ENCODE measurements at places on chromosomes 3 and 15.
A peak's percentile ranks its signal among the peaks of the same experiment; 100 is the strongest.

DNA sequence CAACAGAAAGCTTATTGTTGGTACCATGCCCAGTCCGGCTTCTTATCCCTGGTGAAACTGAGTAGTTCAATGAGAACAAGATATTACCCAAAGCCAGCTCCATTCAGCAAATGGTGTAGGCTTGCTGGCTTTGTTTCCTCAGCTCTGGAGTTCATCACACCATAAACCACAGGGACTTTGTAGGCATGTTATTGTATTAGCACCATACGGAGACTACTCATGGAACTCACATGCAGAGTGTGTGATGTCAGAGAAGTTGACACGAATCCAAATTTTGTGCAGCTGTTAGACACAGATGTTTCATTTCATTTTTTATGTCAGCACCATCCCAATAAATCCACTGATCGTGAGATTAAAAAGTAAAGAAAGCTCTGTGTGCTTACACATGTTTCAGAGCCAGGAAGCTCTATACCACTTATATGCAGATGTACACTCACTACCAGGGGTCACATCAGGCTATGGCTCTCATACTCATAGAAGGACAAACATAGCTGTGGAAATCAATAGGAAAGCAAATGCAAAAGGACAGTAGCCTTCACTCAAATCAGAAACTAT, 63.4 kb upstream of the LEKR1 start:
- DNase-seq = no peak

DNA sequence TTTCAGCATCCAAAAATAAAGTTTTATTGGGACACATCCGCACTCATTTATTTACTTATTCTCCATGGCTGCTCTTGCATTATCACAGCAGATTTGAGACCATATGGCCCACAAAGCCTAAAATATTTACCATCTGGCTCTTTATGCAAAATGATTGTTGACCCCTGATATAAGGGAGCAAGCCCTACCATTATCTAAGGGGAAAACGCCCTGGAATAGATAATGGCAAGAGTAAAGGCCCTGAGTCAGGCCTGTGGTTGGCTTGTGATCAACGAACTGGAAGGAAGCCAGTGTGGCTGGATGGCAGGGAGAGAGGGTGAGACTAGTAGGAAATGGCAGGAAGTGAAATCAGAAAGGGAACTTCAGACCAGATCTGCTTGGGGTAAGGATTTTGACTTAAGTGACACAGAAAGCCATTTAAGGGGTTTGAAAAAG, 24.6 kb upstream of the DMXL2 start:
- peak; percentile 24 for DNase-seq

- DNase-seq = peak; percentile 49
Observed at GRCh38 chr15:57545995-57546394, 45.7 kb upstream of the MYZAP start.

GRCh38 chr3:174444391-174444790, 414.7 kb upstream of the NAALADL2 start:
- no peak for DNase-seq

- DNase-seq = no peak
Observed at GRCh38 chr3:9135930-9136525, 113.4 kb downstream of the SRGAP3 start.

- DNase-seq = no peak
Observed at GRCh38 chr3:125165189-125165947, 47.2 kb downstream of the SLC12A8 start.

DNA sequence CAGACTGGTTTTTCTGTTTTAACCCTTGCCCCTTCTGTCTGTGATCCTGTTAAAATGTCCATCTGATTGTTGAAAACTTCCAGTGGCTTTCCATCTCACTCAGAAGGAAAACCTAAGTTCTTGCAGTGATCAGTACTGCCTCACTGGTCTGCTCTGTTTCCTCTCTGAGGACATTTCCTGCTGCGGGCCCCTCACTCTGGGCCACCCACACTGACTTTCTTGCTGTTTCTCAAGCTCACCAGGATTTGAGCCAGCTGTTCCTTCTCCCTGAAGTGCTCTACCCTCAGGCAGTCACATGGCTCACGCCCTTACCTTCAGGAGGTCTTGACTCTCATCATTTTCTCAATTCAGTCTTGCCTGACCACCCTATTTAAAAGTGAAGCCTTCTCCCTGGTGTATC, 1.8 kb downstream of the GRK7 start:
- DNase-seq = no peak

- DNase-seq = no peak
Observed at GRCh38 chr3:17793542-17794195, 51.2 kb upstream of the TBC1D5 start.

GRCh38 chr3:122609798-122610559, 32.5 kb downstream of the PARP15 start:
- DNase-seq = no peak

DNA sequence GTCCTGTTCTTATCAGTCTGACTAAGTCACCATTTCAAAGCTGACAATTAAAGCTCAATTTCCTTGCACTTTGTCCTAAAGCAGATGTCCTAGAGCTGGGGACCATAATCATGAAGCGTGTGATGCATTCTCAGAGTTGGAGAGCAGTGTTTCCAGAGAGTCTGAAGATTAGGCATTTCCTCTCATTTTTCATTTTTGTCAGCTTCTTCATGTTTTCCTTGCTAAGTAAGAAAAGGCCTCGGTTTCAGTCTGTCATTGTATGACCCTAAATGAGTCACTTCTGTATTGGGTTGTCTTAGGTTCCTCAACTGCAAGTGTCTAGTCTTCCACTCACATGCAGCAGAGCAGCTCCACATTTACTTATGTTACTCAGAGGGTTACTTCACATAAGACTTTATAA, 257.2 kb upstream of the TPRG1 start:
- DNase-seq = no peak

DNA sequence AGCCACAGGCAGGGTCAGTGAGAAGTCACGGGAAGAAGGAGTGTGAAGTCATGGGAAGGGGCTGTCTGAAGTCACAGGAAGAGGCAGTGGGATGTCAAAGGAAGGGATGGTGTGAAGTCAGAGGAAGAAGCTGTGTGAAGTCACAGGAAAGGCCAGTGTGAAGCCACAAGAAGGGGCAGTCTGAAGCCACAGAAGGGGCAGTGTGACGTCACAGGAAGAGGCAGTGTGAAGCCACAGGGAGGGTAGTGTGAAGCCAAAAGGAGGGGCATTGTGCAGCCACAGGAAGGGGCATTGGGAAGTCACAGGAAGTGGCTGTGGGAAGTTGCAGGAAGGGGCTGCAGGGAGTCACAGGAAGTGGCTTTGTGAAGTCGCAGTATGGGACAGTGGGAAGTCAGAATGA, 35.1 kb downstream of the GASK1A start:
- no peak for DNase-seq

DNA sequence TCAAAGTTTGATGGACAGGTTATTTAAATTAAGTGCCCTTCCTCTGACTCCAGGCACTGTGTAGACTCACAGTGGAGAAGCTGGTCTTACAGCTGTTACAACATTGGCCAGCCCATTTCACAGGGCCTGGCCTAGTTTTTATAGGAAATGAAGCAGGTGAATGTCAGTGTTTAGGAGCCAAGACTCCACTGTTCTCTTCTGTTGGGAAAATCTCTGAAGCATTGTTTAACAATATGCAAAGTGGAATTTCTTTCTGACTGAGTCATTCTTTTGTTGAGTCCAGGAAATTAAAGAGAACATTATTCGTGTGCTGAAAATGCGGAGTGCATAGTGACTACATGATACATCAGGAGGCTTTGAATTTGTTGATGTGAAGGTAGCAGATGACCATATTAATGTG, 64.7 kb downstream of the ARRDC4 start:
- no peak for DNase-seq

- DNase-seq = no peak
Observed at GRCh38 chr3:150335631-150336030, 72.5 kb upstream of the TSC22D2 start.

DNA sequence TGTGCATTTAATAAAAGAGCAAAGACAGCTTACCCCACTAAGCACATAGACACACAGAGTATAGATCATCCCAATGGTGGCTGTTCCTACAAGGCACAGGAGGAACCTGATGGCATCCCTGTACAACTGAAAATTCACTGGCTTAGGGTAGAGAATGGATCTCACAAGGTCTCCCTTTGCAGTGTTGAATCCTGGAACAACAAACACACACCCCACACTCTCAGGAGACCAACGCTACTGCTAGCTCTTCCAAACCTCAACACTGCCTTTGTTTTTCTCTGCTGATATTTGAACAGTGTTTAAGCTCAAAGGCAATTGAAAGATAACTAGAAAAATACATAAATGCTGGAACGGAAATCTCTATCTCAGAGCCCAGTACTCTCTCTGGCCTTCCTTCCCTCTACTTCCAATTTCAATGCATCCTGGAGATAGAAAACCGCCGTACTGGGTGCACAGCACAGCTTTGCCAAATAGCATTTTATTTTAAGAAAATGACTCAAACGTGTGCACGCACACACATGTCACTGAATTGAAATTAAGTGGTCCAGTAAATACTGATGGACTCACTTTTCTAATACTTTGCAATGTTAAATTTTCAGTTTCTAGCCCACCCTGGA, 87.5 kb upstream of the ATP13A5 start:
- no peak for DNase-seq

- DNase-seq = no peak
Observed at GRCh38 chr3:5162102-5162501, 25.4 kb upstream of the EDEM1 start.

Measured in lower leg skin (tissue), 4 donors.